RKO (cell line): ENCODE measurements at places on chromosomes 2 and 18.
A peak's percentile ranks its signal among the peaks of the same experiment; 100 is the strongest.

- DNase-seq = no peak
Observed at GRCh38 chr2:68432696-68433658, 34.1 kb downstream of the FBXO48 start.

DNA sequence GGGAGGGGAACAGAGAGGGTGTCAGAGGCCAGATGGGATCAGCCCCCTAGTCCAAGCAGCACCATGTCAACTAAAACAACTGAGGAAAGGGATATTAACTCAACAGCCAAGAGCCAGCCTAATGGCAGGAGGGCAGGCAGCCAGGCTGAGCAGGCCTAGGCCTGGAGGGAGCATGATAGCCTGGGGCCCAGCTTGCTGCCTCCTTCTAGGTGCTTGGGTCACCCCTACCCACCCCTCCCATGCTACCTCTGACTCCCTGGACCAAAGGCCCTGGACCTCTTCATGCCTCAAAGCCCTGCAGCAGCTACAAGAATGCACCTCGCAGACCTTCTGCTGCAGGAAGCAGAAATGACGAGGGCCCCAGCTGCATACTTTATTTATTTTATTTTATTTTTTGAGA lies 22.1 kb upstream of the TNS1 start:
- DNase-seq = no peak

GRCh38 chr2:129379411-129379810 lies 600.1 kb upstream of the RAB6C start:
- DNase-seq = no peak

GRCh38 chr2:64023485-64024258 lies 4.4 kb upstream of the VPS54 start:
- peak; percentile 23 for DNase-seq

- no peak for DNase-seq
Observed at GRCh38 chr2:28626891-28627421, 124.7 kb upstream of the PPP1CB start.

GRCh38 chr2:36403675-36404230 lies 48.2 kb downstream of the CRIM1 start:
- DNase-seq = peak; percentile 83

DNA sequence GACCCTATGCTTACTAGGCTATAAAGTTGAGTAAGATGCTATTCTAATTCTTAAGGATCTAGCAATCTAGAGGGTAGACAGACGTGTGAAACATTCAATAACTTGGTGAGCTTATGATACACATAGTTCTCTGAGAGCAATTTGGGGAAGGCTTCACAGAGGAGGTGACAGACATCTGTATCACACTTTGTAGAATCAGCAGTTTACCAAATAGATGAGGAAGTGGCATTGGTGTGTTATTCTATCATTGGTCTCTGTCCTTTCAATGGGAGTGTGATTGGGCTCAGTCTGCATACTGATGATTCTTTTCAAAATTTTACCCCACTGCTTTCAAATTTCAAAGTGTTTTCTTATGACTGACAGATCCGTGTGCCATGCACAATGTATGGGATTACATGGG lies 47.0 kb upstream of the TMEM178A start:
- no peak for DNase-seq

DNA sequence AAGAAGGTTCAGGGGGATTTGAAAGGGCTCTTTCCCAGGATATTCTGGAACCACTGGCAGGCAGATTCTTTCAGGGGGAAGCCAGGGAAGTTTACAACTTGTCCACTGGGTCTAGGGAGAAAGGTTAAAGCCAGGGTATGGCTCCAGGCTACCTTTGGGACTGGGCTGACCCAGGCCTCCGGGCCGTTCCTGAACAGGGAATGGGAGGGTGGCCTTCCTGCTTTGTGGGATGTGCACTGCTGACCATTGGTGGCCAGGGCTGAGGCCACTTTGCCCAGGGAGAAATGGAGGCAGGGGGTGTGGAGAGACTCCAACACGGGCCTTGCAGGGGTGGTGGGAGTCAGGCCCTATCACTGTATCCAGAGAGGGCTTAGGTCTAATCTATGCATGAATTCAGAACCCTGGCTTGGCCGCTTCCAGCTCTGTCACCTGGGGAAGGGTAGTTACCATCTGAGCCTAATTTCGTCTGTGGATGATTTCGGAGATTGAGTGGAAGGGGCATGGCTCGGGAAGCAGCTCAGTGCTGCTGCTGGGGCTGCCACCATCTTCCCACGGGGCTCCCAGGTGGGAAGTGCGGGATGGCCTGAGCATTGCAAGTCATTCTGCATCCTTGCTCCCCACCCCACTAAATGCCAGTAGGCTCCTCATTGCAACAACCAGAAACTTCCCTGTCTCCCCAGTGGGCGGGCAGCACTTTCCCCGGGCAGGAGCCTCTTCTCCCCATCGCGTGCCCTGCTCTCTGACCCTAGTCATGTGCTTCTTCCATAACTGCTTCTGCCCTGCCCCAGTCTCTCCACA lies 57.1 kb upstream of the OTOF start:
- DNase-seq = no peak

DNA sequence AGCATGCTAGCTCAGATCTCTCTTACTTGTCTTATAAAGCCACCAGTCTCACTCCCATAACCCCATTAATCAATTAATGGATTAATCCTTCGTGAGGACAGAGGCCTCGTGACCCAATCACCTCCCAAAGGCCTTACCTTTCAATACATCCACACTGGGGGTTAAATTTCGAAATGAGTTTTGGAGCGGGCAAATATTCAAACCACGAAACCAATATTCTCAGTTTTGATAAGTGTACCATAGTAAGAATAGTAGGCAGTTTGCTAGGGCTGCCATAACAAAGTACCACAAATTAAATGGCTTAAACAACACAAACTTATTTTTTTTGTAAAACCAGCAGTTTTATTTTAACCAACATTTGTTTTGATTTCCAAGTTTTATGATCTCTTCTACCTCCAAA lies 15.2 kb downstream of the HIBCH start:
- no peak for DNase-seq

DNA sequence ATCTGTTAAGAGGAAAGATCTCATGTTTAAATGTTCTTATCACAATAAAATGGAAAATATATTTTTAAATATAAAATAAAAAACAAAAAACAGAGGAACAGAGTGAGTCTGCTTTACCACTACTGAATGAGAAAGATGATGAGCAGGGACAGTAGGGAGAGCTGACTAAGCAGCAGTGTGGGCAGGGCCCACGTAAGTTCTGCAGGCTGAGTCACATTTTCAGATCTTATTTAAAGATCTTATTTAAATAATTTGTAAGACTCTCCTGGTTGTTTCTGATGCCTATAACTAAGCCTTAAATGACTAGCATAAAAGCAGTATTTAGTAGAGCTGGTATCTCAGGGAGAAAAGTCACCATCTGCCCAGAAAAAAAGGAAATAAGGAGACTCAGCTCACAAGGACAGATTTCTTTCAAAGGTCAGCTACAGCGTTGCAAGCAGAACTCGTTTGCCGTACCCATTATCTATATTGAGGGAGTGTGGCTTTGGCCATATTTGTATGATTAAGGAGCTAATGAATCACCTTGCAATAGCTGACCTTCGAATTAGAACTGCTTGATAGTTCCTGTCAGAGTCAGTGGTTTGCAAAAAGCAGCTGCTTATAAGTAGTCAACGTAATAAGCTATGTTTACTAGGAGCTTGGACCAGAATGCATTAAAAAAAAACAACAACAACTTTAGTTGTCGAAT lies 322.1 kb upstream of the CHAC2 start:
- peak; percentile 20 for DNase-seq

DNA sequence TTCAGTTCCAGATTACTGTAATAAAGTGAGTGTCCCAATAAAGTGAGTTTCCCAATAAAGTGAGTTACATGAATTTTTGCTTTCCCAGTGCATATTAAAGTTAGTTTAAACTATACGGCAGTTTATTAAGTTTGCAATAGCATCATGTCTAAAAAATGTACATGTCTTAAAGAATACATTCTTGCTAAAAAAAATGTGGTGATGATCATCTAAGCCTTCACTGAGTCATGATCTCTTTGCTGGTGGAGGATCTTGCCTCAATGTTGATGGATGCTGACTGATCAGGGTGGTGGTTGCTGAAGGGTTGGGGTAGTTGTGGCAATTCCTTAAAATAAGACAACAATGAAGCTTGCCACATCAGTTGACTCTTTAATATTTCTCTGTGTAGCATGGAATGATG lies 664.2 kb downstream of the TDRD15 start:
- DNase-seq = no peak

DNA sequence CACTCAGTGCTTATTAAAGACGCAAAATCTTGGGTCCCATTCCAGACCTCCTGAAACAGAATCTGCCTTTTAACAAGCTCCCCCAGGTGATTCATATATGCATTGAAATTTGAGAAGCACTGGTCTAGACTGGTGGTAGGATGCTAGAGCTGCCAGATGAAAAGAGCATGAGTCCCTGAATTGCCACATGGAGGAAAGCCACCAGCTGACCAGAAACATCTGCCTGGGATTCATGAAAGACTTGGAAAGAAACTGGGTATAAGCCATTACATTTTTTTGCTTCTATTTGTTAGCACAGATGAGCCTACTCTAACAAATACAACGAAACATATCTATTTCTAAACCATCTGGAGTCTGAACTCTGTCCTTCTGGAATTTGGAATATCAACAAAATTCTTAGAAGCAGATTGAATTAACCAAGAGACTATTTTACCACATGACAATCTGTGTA lies 228.9 kb downstream of the RBM43 start:
- DNase-seq = peak; percentile 1

- no peak for DNase-seq
Observed at GRCh38 chr2:178006710-178007109, 65.9 kb downstream of the PDE11A start.

GRCh38 chr2:69291004-69291650 lies 95.9 kb downstream of the GFPT1 start:
- no peak for DNase-seq

DNA sequence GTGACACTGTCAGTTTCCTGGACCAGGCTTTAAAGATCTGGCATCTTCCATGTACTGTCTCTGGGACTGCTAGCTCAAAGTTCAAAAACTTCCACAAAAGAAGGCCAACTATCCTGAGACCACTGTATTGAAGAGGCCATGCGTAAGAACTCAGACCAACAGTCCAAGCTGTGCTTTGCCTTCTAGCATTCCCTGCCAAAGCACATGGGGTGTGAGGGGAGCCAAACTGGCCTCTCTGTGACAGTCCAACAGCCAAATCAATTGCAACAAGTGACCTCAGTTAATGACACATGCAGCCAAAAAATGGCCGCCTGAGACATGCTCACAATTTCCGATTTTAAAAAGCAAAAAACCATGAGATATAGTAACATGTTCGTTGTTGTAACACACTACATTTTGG lies 160.3 kb upstream of the CDH19 start:
- no peak for DNase-seq

DNA sequence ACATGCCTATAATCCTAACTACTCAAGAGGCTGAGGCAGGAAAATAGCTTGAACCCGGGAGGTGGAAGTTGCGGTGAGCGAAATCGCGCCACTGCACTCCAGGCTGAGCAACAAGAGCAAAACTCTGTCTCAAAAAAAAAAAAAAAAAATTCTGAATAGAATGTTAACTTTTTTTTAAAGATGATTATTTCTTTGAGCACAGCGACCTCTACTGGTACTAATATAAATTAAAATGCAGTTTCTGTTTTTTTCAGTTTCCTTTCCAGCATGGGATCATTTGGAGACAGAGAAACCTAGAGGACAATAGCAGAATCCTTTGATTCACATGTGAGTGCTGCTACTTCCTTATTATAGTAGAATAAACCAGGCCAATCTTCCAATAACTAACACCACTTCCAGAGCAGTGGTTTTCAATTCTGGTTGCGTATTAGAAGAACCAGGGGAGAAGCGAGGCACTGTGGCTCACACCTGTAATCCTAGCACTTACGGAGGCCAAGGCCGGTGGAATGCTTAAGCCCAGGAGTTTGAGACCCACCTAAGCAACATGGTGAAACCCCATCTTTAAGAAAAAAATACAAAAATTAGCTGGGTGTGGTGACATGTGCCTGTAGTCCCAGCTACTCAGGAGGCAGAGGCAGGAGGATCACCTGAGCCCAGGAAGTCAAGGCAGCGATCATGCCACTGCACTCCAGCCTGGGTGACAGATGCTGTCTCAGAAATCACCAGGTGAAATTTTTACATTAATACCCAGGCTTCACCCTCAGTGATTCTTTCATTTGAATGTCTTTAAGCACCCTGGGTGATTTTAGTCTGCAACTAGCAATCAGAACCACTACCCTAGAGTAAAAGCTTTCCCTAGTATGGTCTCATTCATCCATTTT lies 10.1 kb downstream of the SRSF7 start:
- DNase-seq = peak; percentile 74

DNA sequence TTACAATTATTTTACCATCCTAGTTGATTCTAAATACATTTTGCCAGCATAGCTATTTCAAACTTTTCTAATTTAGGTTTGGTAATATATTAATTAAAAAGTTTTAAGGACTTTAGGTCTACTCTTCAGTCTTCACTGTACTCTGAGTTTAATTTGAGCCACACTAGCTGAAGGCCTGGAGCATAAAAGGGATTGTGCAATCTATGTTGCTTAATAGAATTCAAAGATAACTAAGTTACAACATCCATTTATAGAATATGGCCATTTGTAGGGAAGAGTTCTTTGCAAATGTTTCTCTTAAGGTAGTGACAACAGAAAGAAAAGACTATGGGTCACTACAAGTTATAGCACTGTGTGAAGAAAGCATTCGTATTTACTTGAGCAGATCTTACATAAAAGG lies 702.2 kb upstream of the NRXN1 start:
- DNase-seq = no peak

DNA sequence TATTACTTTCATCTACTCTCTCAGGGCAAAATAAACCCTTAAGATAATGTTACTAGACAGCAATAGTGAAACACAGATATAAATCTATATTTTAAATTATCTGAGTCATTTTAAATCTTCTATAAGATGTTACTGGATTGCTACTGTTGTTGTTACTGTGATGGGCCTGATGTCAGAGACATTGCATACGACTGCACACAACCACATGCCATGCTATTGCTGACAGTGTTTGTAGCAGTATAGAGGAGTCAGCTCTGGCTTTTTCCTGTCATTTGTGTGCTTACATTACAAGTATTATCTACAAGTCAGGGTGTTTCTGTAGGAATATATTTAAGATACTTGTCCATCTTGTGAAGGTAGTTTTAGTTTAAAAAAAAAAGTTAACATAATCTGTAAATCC lies 63.9 kb downstream of the CCDC148 start:
- no peak for DNase-seq

DNA sequence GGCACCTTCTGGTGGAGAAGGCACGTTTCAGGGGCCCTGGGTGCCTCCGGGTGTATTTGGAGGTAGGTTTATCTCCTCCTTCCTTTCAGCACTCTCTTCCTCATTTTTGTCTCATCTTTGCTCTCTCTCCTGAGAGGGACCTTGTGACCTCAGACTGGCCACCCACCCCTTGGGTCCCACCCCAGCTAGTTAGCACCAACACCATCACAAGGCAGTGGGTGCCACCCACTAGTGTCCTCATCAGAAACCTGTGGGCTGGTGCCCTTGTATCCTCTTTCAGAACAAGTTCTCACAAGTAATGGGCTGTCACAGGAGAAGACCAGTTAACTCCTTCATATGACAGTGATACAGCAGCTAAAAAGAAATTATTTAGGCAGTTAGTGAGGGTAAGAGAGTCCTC lies 196.4 kb downstream of the UXS1 start:
- DNase-seq = no peak
